ENCODE measurements at places on chromosomes 3 and 15.

DNA sequence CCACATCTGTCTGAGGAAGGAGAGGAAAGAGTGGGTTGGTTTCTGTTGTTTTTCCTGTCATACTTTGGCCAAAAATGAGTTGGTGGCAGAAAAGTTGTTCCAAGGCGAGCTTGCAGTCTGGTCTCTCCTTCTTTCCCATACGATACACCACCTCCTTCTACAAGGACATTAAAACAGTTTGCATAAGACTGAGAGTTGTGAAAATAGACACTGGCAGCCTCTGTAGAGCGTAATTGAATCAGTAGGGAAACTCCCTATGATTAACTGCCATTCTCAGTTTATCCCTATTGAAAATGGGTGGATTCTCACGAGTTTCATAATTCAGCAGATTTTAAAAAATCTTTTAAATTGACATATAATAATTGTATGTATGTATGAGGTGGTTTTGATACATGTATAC is 3.7 kb upstream of the LSG1 start:
- no peak for DNase-seq

DNA sequence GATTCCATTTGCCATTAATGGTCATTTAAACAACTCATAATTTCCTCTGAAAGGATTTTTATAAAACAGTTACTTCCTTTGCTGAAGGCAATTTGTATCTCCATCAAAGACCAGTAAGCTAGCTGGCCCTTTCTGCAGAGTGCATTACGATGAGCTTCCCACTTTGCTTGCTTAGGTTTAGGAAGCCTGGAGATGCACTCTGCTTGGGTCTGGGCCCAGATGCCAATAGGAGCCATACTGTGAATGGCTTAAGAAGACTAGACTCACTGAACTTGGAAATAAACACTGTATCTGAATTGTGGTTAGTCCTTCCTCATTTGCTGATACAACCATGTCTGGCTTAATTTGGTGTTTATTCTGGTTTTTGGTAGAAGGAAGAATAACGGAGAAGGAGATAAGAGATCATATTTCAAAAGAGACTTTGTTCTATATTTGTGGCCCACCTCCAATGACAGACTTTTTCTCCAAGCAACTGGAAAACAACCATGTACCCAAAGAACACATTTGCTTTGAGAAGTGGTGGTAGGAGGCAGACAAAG is 38.1 kb downstream of the OXNAD1 start:
- DNase-seq: no peak

DNA sequence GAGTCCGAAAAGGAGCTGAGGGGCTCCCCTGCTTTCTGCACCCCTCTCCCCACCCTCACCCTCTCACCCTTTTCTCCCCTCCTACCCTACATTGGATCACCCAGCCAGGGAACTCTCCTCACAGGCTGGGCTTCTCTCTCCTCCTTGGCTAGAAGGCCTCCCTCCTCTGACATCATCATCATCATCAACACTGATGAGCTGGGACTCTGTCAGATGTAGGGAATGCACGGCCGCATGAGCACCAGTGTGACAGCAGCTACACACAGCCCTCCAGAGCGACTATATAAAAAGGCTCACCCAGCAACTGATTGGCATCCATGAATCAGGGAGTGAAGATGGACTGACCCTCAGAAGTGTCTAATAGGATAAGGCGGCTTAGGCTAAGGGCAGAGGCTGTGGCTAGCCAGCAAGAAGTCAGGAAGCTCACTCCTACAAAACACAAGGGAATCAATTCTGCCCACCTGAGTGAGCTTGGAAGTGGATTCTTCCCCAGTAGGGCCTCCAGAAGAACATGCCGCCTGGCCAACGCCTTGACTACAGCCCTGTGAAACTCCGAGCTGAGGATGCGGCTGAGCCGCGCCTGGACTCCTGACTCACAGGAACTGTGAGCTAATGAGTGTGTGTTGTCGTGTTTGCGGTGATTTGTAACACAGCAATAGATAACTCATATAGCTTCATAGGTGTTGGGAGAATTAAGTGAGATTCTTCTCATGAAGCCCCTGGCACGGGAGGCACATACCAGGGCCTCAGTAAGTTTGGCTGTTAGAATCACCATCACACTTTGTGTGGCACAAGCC is 147.6 kb downstream of the FAM43A start:
- no peak for DNase-seq

DNA sequence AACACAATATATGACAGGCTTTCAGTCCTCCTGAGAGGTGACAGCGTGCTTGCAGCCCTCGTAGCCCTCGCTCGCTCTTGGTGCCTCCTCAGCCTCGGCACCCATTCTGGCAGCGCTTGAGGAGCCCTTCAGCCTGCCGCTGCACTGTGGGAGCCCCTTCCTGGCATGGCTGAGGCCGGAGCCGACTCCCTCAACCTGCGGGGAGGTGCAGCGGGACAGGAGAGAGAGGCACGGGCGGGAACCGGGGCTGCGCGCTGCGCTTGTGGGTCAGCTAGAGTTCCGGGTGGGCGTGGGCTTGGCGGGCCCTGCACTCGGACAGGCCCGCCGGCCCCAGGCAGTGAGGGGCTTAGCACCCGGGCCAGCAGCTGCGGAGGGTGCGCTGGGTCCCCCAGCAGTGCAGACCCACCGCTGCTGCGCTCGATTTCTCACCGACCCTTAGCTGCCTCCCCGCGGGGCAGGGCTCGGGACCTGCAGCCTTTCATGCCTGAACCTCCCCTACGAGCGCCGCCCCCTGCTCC is 60.4 kb upstream of the HRH1 start:
- DNase-seq: no peak

DNA sequence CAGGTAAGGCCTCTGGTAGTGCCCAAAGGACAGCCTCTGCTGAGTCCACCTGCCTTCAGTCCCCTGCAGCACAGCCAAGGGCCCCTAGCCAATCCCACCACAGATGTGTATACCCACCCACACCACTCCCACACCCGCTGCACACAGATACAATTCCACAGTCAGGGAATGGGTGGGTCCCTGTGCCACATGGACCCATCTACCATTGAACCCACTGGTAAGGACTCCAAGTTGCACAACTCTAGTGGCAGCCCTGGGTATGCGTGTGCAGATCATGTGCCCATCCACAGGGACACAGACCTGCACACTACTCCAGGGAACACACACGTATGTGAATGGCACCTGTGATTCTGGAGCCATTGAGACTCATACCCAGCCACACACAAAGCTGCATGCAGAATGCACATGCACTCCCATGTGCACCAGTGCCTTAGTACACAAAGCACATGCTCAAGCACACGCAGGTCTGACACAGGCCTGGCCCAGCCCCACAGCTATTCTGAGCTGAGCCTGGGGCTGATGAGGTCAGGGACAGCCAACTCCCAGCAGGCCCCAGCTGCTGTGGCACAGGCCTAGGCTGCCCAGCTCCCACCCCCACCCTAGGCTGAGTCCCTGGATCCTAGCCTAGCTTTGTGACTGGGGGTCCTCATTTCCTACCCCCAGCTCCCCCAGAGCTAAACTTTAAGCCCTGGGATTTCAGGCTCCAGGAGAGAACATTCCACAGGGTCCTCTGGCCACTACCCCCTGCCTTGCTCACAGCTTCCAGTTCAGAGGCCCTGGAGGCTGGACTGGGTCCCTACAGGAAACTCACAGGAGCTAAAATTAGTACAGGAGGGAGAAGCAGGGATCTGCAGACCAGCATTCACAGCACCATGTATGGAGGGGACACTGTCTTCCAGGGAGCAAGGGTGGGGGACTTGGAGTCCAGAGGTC is 2.7 kb upstream of the ALS2CL start:
- no peak for DNase-seq

GRCh38 chr15:96366526-96366877 is 36.0 kb downstream of the NR2F2 start:
- DNase-seq: no peak

DNA sequence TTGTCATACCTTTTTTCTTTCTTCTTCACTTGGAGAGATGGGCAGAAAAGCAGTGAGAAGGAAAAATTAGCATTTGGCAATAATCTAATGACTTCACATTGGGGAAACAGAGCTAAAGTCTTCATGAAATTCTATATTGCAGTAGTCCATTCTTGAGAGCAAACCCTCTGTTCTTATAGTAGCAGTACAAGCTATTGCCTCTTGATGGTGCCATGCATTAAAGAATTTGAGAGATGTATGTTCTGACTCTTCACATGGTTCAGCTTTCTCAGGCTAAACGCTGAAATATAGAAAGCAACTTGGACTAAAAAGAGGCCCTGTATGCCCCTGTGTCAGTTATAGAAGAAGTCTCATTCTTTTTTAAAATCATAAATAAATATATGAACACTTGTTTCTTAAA is 36.0 kb downstream of the PHLDB2 start:
- DNase-seq: no peak

GRCh38 chr15:84631706-84632272 is 22.3 kb downstream of the WDR73 start:
- DNase-seq: no peak

GRCh38 chr15:64536244-64536836 is 76.0 kb downstream of the ZNF609 start:
- DNase-seq: no peak

GRCh38 chr15:64400583-64400982 is 12.9 kb downstream of the TRIP4 start:
- DNase-seq: no peak

DNA sequence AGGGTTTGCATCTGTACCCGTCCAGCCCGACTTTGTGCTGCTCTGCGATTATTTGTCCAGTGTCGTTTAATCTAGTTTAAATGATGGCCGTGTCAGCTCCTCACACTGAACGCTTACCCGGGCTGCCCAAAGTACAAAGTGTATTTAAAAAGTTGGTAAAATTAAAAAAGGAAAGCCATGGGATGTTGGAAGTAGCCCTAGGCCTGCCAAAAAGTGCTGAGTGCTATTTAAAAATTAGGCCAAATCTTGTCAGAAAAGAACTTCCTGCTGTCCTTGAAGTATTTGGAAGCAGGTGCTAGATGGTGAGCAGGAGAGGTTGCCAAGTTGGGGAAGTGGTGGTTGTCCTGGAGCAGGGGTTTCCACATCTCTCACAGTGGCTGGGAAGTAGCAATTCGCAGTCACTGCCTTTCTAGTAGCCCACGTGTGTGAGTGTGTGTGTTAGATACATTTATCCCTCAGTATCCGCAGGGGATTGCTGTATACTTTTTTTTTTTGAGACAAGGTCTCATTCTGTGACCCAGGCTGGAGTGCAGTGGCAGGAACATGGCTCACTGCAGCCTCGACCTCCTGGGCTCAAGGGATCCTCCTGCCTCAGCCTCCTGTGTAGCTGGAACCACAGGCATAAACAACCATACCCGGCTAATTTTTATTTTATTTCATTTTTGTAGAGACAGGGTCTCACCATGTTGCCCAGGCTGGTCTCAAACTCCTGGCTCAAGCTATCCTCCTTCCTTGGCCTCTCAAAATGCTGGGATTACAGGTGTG is 664 bp downstream of the PPCDC start:
- DNase-seq: no peak

- DNase-seq: no peak
Measured at GRCh38 chr3:171768281-171768900, 41.9 kb downstream of the PLD1 start.

- no peak for DNase-seq
Measured at GRCh38 chr3:120526011-120526870, 69.9 kb upstream of the NDUFB4 start.

DNA sequence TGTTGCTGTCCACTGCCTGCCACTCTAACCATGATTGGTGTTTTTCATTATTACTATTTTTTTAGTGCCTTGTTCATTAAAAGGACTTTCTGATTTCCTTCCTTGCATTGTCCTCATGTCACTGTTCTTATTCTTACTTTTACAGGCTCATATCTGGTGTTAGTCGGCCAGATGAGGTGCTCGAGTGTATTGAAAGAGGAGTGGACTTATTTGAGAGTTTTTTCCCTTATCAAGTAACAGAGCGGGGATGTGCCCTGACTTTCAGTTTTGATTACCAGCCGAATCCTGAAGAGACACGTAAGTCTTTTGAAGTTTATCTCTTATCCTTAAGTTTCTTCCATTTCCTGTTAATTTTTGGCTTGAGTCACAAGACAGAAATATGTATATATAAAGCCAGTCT is 23.2 kb downstream of the QTRT2 start:
- DNase-seq: no peak

DNA sequence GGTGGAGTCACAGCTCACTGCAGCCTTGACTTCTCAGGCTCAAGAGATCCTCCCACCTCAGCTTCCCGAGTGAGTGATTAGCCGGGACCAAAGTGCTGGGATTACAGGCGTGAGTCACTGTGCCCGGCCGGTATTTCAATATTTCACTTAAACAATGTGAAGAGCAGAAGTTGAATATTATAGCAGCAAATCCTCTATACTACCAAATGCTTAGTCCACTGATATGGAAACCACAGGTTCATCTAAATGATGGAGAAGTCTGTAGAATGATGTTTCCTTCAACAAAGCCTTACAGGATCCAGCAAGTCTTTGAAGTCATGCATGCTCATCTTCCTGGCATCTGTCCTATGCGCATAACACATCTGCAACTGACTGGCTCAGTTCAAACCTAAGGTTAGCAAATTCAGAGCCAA is 20.3 kb upstream of the UACA start:
- DNase-seq: no peak

DNA sequence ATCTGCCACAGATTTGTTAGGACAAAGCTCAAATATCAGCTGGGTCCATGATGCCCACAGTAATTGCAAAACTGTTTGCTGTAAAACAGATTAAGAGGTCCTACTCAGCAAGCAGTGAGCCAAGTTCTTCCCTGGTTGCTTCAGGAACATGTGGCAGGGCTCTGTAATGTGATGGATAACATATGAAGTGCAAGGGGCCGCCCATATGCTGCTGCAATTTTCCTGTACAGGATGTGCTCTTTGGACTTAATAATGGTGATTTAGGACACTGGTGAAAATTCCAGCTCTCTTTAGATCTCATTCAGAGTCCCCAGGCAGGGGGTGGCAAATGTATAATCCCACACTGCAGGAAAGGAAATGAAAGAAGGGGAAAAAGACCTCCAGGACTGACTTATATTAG is 289.4 kb downstream of the LSAMP start:
- no peak for DNase-seq

DNA sequence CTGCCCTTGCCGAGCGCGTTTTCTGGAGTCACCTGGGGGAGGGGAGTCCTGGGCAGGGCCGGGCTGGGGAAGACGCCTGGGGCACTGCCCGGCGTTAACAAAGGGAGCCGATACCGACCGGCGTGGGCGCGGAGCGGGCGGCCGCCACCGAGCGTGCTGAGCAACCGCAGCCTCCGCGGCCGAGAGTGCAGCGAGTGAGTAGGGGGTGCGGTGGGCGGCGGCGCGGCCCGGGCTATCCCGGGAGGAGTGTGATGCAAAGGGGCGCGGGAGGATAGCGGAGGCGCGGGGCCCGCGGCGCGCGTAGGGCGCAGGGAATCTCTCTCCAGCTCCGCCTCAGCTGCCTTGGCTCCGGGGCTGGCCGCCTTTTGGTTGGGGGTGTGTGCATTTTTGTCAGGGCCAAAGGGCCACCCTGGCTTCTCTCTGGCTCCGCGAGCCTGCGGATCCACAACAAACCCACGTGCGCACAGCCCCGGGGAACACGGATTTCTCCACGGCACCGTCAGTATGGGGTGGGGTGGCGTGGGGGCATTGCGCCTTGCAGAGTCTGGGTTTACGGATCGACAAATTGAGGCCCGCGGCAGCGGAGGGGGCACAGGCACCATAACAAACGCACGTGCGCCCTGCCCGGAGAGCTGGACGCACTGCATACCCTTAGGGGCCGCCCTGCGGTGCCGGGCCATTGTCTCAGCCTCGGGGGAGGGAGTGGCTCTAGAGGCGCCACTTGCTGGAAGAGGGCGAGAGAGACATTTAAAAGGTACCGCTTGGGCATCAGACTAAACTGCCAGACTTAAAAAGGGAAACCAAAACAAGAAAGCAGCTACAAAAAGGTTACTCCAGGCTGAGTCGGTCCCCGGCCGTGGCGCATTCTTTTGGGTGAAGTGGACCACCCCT is 560 bp downstream of the ST6GAL1 start:
- peak; percentile 44 for DNase-seq
